ENCODE measurements at places on chromosomes 7 and 10.

GRCh38 chr7:108363659-108364058 lies 92.6 kb downstream of the NRCAM start:
- DNase-seq = no peak

DNA sequence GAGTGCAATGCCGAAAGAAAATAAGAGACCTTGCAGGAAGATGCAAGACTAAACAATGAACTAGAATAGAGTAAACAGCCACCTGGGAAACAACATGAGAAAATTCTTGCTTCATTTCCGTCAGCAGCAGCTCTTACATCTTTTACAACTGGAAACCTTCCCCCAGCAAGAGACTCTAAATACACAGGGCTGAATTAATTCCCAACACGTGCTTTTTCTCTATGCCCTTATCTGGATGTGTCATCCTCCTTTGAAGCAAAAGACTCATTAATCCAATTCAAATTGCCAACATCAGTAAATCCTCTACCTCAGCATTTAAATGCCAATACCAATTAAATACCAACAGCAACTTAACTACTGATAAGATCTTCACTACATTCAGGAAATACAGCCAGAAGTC lies 99.0 kb upstream of the PDE1C start:
- DNase-seq = no peak

- no peak for DNase-seq
Observed at GRCh38 chr7:141001122-141001521, 13.6 kb downstream of the MRPS33 start.

DNA sequence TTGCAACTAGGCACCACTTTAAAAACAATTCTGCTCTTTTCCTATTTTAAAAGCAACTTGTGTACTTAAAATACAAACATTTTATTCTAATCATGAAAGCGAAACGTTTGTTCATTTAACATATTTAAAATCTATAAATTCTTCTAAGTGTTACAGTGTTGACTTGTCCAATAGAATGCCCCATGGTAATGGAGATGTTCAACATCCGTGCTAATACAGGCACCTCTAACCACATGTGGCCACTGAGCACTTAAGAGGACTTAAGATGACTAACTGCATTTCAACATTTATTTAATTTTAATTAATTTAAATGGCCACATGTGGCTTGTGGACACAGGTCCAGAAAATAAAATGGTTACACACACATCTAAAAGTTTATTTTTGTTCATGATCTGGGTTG lies 115.1 kb downstream of the TPK1 start:
- no peak for DNase-seq

GRCh38 chr10:51427758-51428157 lies 271.6 kb downstream of the CSTF2T start:
- DNase-seq = no peak

DNA sequence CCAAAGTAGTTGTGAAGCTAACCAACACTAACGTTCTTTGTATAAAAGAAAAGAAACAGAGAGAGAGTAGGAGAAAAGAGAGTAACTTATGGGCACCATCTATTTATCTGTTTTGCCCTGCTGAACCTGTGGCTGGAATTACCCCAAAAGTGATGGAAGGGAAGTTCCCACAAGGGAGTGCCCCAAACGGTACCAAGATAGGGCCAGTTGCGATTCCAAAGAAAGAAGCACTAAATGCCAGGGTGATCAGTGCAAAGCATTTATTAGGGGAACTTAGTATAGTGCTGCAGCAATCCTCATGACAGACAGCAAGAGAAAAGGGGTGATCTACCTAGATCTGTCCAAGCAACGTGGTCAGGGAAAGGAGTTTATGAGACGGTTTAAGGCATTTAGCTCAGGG lies 190.2 kb downstream of the SORCS3 start:
- DNase-seq = no peak

DNA sequence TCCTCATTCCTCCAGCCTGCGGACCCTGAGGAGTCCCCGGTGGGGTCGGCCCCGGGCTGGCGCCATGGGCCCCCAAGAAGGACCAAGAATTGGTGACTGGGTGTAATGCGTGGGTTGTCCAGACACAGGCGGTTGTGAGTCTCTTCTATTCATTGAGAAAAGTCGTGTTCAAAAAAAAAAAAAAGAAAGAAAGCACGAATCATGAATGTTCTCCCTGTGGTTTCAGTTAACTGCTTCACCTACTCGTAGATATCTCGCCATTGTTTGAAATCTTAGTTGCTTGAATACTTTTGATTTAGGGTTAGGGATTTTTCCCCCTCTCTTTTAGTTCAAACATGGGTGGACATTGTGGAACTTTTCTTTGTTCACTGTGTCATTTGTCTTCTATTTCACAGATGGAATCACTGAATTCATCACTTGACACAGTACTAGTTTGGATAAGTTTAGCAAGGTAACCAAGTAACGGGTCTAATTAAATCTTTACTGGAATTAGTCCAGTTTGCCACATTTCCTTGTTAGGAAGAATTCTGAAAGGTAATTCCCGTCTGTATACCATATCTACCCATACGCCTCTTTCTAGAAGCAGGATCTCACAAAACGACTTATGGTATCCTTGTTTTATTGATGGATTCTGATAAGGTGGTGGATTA lies 775 bp downstream of the STARD3NL start:
- DNase-seq = no peak

DNA sequence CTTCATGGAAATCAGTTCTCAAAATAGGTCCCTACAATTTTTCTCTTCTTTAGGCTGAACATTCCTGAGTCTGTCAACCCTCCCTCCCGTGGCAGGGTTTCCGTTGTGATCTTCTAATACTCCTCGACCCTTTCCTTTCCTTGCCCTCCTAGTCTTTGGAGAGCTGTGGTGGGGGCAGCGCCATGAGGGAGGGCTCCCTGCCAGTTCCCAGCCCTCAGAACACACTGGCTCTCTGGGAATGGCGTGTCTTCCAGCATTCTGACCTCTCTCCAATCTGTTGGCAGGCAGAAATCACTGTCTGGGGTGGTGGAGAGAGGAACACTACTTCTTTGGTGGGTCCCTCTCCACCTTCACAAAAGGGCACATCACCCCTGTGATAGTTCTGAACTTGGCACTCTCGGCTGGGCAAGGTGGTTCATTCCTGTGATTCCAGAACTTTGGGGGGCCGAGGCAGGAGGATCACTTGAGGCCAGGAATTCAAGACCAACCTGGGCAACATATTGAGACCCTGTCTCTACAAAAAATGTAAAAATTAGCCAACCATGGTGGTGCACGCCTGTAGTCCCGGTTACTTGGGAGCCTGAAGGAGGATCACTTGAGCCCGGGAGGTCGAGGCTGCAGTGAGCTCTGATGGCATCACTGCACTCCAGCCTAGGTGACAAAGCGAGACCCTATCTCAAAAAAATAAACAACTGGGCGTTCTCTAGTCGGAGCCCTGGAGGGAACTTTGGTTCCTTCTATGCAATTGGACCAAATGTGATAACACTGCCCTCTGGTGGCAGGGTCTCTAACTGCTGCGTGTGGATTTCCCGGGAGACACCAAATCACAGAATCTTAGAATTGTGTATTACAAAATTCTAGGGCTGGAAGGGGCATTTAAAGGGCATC lies 13.1 kb upstream of the ARPC1A start:
- DNase-seq = peak; percentile 44

GRCh38 chr10:63155388-63156020 lies 22.4 kb downstream of the NRBF2 start:
- DNase-seq = no peak

- DNase-seq = no peak
Observed at GRCh38 chr10:62745581-62745980, 58.9 kb upstream of the ADO start.

DNA sequence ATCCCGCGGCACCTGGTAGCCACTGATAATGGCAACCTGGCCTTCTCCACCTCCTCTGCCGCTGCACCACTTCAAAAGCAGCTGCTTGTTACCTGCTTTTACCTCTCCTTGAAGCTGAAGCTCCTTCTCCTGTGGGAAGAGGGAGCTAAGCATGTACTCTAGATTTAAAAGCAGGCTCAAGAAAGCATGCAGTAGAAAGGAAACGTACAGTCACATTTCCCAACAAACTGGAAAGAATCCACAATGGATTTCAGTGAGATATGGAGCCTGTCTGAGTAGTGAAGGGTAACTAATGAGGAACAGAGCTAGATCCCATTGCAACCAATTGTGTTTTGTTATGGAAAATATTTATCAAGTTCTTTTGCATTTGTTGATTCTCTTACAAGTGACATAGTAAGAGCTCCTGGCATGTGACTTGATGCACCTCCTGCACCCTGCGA lies 457.4 kb upstream of the GALNT17 start:
- no peak for DNase-seq

Measured in NK-92 treated with Interleukin-12 subunit alpha and Interleukin-12 subunit beta, amount 100 ng/mL, for 24 hours (cell line).